Glomerular endothelial cell (primary cell): ENCODE measurements at places on chromosomes 11 and 22.
A peak's percentile ranks its signal among the peaks of the same experiment; 100 is the strongest.

- DNase-seq, result no peak
These were observed 35.1 kb upstream of the WNT11 start for GRCh38 chr11:76241243-76242000.

- DNase-seq, result no peak
These were observed 37.2 kb downstream of the FAM83F start for GRCh38 chr22:40031766-40032470.

- DNase-seq, result no peak
These were observed 661 bp upstream of the MALAT1 start for GRCh38 chr11:65498042-65498726.

GRCh38 chr11:12287009-12287373 is 90.4 kb upstream of the PARVA start:
- DNase-seq, result peak; percentile 51

DNA sequence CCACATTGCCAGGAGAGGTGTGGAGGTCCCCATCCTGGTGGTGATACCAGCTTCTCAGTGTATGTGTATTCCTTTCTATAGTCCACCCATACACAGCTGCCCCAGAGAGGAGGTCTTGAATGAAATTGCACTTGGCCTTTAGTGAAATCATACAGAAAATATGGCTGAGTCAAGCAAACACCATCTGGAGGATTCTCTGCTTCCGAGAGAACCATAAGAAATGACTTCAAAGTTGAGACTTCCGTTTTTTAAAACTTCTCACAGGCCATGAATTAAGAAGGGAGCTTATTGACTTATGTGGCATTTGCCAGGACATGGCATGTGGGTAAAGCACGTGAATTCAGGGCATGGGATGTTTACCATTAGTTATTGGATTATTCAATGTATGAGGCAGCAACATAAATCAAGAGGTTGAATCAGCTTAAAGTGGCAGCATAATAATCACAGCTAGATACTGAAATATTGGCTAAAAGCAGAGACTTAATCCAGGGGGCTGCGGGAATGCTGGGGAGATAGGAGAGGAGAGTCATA is 119.1 kb upstream of the MTNR1B start:
- DNase-seq, result no peak

GRCh38 chr11:42524534-42525227 is 787.1 kb upstream of the API5 start:
- no peak for DNase-seq
